ENCODE measurements at places on chromosomes 16 and 17. TPM values are rescaled to one million over a fixed set of nuclear protein-coding genes. Genes with fewer than 3 reads are reported as not detected.

SKAP1 gene
- total RNA-seq: not detected

KRTAP1-5 gene
- total RNA-seq: not detected

UTS2R gene
- total RNA-seq: not detected

ARHGAP44 gene
- 0.18 TPM for total RNA-seq

SPNS1 gene
- total RNA-seq: 64.2 TPM
